ENCODE measurements at places on chromosomes 12 and 14.

GRCh38 chr12:89427508-89428156 lies 75.3 kb upstream of the DUSP6 start:
- DNase-seq, result no peak

GRCh38 chr12:27151479-27151878 lies 69.1 kb upstream of the C12orf71 start:
- DNase-seq, result no peak

GRCh38 chr12:27635349-27635972 lies 60.8 kb upstream of the REP15 start:
- DNase-seq, result no peak

DNA sequence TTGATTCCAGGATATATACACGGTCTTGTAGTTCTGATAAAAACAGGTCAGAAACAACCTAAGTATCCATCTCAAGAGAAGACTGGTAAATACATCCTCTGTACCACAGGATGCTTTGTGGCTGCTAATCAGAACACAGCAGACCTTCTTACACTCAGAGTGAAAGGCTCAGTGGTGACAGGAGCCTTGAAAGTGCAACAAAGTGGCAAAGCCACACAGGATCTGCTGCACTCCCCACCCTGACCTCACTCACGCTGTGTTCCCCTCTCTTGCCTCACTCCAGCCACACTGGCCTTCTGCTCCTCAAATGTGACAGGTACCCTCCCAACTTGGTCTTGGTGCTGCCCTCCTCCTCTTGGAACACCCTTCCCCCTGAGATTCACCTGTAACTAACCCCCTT lies 98.1 kb upstream of the GRIP1 start:
- no peak for DNase-seq

DNA sequence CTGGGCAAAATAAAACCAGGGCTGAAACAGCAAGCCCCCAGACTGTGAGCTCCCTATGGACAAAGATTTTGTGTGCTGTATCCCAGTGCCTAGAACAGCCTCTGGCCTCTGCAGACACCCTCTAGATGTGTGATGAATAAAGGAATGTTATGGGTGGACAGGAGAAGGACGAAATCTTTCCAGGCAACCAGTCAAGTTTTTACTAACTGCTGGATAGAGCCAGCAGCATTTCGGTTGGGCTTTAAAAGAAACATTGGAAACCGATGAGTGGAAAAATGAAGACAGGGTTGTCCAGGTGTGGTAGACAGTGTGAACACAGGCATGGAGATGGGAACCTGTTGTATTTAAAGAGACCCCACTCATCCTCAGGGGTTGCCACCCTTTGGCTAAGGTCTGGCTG lies 4.0 kb downstream of the CHGA start:
- DNase-seq, result no peak

DNA sequence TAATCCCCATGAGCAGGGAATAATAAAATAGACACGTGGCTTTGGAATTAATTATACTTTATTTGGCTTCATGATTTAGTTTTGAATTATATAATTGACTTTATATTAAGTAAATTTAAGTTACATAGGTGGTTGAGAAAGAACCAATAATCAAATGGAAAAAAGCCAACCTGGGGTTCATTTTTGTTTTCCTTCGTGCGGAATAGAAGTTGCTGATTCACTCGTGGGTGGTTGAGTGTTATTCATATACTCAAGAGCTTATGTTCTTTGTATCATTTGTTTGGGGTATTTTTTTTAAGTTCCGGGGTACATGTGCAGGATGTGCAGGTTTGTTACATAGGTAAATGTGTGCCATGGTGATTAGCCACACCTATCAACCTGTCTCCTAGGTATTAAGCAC lies 58.0 kb downstream of the ZNF664 start:
- DNase-seq, result no peak

- DNase-seq, result peak; percentile 33
Measured at GRCh38 chr12:3740480-3741231, 12.3 kb downstream of the CRACR2A start.

GRCh38 chr12:82698708-82699564 lies 12.2 kb downstream of the TMTC2 start:
- no peak for DNase-seq

DNA sequence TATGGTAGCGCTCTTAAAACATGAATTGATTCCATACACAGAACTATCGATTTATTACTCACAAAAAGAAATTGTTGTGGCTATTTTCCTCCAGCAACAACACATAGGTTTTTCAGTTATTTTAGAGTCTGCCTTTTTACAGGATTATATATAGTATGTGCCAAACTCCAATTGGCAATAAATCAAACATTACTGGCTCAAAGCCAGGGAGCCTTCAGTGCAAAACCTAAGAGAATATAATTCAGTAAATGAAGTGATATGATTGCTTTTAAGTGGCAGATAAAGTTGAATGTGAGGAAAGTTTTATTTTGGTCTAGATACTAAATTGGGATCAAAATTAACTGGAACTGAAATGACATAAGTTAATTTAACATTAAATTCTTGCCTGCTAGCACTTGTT lies 234.8 kb downstream of the PIK3C2G start:
- DNase-seq, result no peak

GRCh38 chr12:44287545-44287944 lies 451.7 kb downstream of the TMEM117 start:
- DNase-seq, result no peak

DNA sequence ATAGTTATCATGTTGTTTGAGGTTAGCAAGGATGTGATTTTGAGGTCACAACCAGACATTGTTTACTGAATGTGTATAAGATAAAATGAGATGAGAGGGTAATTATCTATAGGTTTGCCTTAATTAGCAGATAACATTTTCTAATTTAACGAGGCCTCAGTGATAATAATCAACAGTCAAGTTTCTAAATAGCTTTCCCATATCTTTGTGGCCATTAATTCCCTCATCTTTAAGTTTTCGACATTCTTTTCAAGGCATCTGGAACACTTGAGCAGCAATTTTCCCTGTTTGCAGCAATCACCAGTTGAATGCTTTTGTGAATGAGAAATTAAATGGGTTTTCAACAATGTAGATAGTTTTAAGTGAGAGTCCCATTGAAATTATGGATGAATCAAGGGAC lies 304.1 kb downstream of the SYT1 start:
- DNase-seq, result no peak

Data from left forelimb (tissue), 1 donor.